ENCODE measurements at places on chromosomes 13 and 19. TPM values are rescaled to one million over a fixed set of nuclear protein-coding genes. Genes with fewer than 3 reads are reported as not detected.
A peak's percentile ranks its signal among the peaks of the same experiment; 100 is the strongest.

GRCh38 chr19:13841086-13841961 lies 35.6 kb upstream of the NANOS3 start:
- peaks cover 45% of the 10 kb centered on the region for H3K36me3 ChIP-seq
- H3K27ac ChIP-seq, result peak overlapping the region; percentile 87
- peak; percentile 54 for DNase-seq
- H3K4me3 ChIP-seq, result peak overlapping the region; percentile 98
- no peaks in the 10 kb centered on the region for H3K27me3 ChIP-seq

The TSSK6 gene
- 5.7 TPM for total RNA-seq

DNA sequence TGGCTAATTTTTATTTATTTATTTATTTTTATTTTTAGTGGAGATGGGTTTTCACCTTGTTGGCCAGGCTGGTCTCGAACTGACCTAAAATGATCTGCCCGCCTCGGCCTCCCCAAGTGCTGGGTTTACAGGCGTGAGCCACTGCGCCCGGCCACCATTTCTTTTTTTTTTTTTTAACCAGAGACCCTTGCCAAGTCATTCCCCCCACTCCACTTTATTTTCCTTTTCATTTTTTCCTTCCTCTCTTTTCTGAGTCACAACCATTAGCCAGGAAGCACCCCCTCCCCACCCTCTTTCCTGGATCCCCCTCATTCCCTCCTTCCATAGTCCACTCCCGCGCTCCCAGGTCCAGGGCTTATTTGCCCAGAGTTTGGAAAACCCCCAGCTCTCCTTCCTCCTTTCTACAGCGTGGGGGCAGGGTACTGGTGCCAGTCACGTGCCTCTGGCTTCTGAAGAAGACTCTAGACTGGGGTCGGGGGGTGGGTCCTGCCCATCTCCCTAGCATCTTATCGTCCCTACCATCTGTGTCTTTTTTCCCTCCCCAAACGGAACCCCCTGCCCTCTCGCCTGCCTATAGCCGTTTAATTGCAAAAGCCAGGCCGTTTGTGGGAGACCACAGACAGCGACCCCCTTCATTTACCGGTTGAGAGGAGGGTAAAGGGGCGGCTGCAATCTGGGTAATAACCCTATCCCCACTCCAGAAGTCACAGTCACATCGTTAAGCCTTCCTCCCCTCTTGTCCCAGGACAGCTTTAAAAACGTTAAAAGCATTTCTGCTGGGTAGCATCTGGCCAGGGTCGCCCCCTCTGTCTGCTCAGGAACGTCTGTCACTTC lies 1.1 kb upstream of the CALR start:
- H3K27me3 ChIP-seq, result no peaks in the 10 kb centered on the region
- H3K36me3 ChIP-seq, result peaks cover 50% of the 10 kb centered on the region
- H3K27ac ChIP-seq, result peak overlapping the region; percentile 92
- no peak for DNase-seq

The AMH gene
- total RNA-seq, result 4.6 TPM

GRCh38 chr19:41868120-41868988 lies 8.3 kb downstream of the RPS19 start:
- no peak for DNase-seq
- no peaks in the 10 kb centered on the region for H3K27me3 ChIP-seq
- H3K4me3 ChIP-seq, result no peak overlapping the region
- H3K36me3 ChIP-seq, result peaks cover 76% of the 10 kb centered on the region
- peaks cover 88% of the 10 kb centered on the region for H3K4me1 ChIP-seq
- H3K27ac ChIP-seq, result peak overlapping the region; percentile 93

- H3K27ac ChIP-seq, result no peak overlapping the region
- peaks cover 2% of the 10 kb centered on the region for H3K27me3 ChIP-seq
- H3K4me1 ChIP-seq, result no peaks in the 10 kb centered on the region
- DNase-seq, result no peak
These were observed 34.9 kb upstream of the WASF3 start for GRCh38 chr13:26522571-26522970.

DNA sequence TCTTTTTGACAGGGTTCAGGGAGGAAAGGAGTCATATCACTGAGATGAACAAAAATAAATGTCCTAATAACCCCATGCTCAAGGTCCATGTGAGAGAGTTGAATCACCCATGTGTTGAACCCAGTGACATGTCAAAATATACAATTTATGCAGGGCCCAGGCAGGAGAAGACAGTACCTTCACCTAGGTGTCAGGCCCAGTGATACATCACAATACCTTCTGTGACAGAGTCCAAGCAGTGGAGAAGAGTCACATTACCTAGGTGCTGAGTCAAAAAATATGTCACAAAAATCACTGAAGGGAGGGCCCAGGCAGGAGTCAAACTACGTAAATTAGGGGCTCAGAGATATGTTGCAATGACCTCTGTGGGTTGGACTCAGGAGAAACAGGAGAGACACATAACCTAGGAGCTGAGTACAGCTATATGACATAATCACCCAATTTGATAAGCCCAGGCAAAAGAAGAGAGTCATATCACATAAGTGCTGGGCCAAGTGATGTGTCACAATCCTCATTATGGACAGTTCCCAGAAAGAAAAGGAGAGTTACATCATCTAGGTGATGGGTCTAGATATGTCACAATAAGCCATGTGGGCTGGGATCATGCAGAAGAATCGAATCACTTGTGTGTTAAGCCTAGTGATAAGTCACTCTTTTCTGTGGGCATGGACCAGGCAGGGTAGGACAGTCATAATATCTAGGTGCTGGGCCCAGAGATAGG lies 13.8 kb upstream of the ZNF724 start:
- no peak overlapping the region for H3K27ac ChIP-seq
- H3K4me1 ChIP-seq, result no peaks in the 10 kb centered on the region
- H3K36me3 ChIP-seq, result peaks cover 74% of the 10 kb centered on the region
- DNase-seq, result no peak
- no peak overlapping the region for H3K4me3 ChIP-seq

GRCh38 chr19:49761625-49762311 lies 1.3 kb downstream of the TSKS start:
- no peaks in the 10 kb centered on the region for H3K36me3 ChIP-seq
- peak overlapping the region; percentile 7 for H3K4me3 ChIP-seq
- H3K27ac ChIP-seq, result peak overlapping the region; percentile 16
- H3K27me3 ChIP-seq, result no peaks in the 10 kb centered on the region

GRCh38 chr13:78402708-78403400 lies 200.5 kb downstream of the POU4F1 start:
- H3K27ac ChIP-seq, result no peak overlapping the region
- no peaks in the 10 kb centered on the region for H3K4me1 ChIP-seq
- no peak overlapping the region for H3K4me3 ChIP-seq
- no peaks in the 10 kb centered on the region for H3K27me3 ChIP-seq
- no peaks in the 10 kb centered on the region for H3K36me3 ChIP-seq

GRCh38 chr19:50433201-50434180 lies 799 bp downstream of the MYBPC2 start:
- H3K4me3 ChIP-seq, result peak overlapping the region; percentile 51
- peaks cover 14% of the 10 kb centered on the region for H3K27me3 ChIP-seq
- no peak for DNase-seq
- H3K27ac ChIP-seq, result no peak overlapping the region
- peaks cover 10% of the 10 kb centered on the region for H3K4me1 ChIP-seq
- no peaks in the 10 kb centered on the region for H3K36me3 ChIP-seq

The CCDC169 gene
- total RNA-seq, result 0.13 TPM

DNA sequence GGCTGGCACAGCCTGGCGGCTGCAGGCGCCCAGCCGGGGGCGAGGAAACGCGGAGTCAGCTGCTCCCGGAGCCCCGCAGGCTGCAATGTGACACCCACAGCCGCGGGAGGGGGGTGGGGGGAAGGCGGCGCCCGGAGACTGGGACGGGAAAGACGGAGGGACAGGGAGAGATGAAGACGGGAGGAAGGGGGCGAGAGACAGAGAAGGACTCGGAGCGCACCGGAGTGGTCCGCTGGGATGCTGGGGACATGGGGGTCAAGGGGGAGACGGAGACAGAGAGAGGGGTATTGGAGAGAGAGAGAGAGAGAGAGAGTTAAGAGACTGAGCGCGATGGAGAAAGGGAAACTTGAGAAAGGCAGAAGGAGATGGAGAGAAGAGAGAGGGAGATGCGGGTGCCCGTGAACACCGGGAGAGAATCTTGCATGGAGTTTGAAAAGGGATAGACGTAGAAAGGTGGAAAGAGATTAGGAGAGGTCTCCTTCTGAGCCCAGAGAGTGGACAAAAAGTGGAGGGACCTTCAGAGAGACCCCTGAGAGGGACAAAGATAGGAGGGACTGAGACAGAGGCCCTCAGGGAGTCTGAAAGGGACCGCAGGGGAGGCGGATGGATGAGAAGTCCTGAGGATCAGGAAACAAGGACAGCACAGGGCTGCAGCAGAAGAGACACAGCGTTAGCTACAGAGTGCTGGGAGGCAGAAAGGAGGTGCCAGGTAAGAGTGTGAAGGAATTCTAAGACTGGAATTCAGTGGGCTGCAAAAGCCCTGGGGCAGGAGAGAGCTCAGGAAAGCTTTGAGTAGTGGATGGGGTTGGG lies 1.0 kb downstream of the SCN1B start:
- peaks cover 8% of the 10 kb centered on the region for H3K4me1 ChIP-seq
- no peak overlapping the region for H3K27ac ChIP-seq
- H3K36me3 ChIP-seq, result peaks cover 14% of the 10 kb centered on the region

- no peaks in the 10 kb centered on the region for H3K27me3 ChIP-seq
- no peak overlapping the region for H3K27ac ChIP-seq
- H3K4me3 ChIP-seq, result no peak overlapping the region
These were observed 2.1 kb downstream of the DAPK3 start for GRCh38 chr19:3968556-3969434.

DNA sequence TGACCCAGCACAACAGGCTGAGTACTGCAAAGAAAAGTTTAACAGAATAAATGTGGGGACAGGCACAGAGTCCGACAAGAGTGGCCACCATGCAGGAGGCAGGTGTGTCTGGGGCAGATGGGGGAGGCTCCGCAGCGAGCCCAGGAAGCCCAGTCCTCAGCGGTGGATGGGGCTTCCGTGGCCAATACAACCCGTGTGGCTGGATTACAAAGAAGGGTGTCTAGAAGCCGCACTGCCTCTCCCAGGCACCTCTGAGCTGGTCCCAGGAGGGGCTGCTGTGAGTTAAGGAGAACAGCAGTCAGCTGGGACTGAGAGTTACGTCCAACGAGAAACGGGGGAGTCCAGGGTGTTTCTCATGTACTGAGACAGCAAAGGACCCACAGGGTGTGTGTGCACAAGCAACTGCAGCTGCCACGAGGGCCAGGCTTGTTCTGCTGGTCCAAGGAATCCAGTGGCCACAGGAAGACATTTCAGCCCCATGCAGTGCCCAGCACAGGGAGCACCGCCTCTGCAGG lies 70.2 kb downstream of the SPACA7 start:
- H3K27me3 ChIP-seq, result peaks cover 1% of the 10 kb centered on the region
- H3K36me3 ChIP-seq, result no peaks in the 10 kb centered on the region
- no peaks in the 10 kb centered on the region for H3K4me1 ChIP-seq
- H3K4me3 ChIP-seq, result no peak overlapping the region
- no peak overlapping the region for H3K27ac ChIP-seq

The CEACAM8 gene
- total RNA-seq, result not detected

- no peak overlapping the region for H3K4me3 ChIP-seq
- no peak for DNase-seq
- H3K4me1 ChIP-seq, result no peaks in the 10 kb centered on the region
- no peaks in the 10 kb centered on the region for H3K36me3 ChIP-seq
- no peaks in the 10 kb centered on the region for H3K27me3 ChIP-seq
These were observed 49.5 kb upstream of the FRY start for GRCh38 chr13:31982124-31982523.

DNA sequence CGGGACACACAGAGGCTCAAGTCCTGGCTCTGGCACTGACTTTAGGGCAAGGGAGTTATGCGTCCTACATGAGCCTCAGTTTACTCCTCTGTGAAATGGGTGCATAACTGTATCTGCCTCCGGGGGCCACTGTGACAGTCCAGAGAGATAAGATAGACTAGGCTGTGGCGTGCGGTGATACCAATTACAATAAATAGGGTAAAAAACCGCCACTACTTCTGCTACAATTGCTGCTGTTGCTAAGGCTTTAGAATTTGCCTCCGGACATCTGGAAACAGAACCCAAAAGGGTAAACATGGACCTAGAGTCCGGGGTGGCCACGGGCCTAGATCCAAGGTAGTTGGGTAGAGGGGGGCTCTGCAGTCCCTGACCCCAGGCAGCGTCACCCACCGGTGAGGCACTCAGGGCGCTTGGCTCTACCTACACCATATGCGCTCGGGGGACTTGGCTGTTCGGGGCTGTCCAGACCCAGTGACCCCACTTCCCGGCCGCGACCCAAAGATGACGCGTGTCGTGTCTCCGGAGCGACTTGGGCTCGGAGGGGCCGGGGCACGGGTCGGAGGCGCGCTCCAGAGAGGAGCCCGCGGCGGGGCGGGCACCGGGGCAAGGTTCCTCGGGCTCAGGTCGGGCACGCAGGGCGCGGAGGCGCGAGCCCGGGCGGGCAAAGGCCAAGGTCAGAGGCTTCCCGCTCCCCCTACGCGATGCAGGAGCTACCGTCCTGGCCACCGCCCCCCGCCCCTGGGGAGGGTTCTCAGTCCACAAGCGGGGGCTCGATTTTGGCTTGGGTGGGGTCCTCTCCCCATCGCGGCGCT lies 1.1 kb downstream of the INSR start:
- peaks cover 12% of the 10 kb centered on the region for H3K4me1 ChIP-seq
- H3K27me3 ChIP-seq, result peaks cover 32% of the 10 kb centered on the region
- H3K36me3 ChIP-seq, result no peaks in the 10 kb centered on the region
- no peak for DNase-seq
- H3K27ac ChIP-seq, result no peak overlapping the region
- H3K4me3 ChIP-seq, result no peak overlapping the region

- peak overlapping the region; percentile 90 for H3K4me3 ChIP-seq
- peak overlapping the region; percentile 89 for H3K27ac ChIP-seq
- peak; percentile 70 for DNase-seq
- peaks cover 13% of the 10 kb centered on the region for H3K36me3 ChIP-seq
These were observed 1.7 kb upstream of the LYL1 start for GRCh38 chr19:13104360-13104847.

- peak; percentile 64 for DNase-seq
- peaks cover 50% of the 10 kb centered on the region for H3K27me3 ChIP-seq
- peaks cover 11% of the 10 kb centered on the region for H3K4me1 ChIP-seq
These were observed at the start of gene LHFPL6 for GRCh38 chr13:39602614-39603366. Gene LHFPL6 (minus strand): TSS chr13:39603193.

DNA sequence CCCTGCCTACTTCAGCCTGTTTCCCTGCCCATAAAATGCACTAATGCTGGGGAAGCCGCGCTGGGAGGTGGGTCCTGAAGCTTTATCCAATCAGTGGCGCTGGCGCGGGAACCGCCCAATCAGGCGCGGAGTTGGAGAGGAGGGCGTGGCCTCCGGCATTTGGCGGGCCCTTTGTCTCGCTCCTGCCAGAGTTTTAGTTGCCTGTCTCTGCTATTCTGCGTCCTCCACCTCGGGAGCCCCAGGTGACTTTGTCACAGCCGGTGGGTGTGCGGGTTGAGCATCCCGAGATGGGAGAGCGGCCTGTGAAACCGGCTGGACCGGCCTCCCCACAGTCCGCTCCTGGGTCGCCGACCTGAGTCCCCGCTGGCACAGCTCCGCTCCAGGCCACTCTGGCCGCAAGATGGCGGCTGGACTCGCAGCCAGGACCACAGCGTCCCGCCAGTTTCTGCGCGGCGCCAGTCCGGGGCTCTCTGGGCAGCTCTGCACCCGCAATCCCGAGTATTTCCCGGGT lies 30.7 kb upstream of the ZNF429 start:
- H3K27ac ChIP-seq, result no peak overlapping the region
- no peaks in the 10 kb centered on the region for H3K36me3 ChIP-seq
- peak overlapping the region; percentile 63 for H3K4me3 ChIP-seq
- H3K4me1 ChIP-seq, result peaks cover 1% of the 10 kb centered on the region

Data from activated CD4-positive, alpha-beta memory T cell treated with anti-CD3 and anti-CD28 coated beads, Interleukin-2, amount 10 ng/mL, durations not matched to agents 7 days and 5 days (primary cell).